ENCODE measurements at places on chromosomes 6 and 20.
A peak's percentile ranks its signal among the peaks of the same experiment; 100 is the strongest.

GRCh38 chr6:40819182-40819834, 219.7 kb downstream of the UNC5CL start:
- no peak for DNase-seq

GRCh38 chr6:155414049-155414448, 41.6 kb downstream of the NOX3 start:
- no peak for DNase-seq

DNA sequence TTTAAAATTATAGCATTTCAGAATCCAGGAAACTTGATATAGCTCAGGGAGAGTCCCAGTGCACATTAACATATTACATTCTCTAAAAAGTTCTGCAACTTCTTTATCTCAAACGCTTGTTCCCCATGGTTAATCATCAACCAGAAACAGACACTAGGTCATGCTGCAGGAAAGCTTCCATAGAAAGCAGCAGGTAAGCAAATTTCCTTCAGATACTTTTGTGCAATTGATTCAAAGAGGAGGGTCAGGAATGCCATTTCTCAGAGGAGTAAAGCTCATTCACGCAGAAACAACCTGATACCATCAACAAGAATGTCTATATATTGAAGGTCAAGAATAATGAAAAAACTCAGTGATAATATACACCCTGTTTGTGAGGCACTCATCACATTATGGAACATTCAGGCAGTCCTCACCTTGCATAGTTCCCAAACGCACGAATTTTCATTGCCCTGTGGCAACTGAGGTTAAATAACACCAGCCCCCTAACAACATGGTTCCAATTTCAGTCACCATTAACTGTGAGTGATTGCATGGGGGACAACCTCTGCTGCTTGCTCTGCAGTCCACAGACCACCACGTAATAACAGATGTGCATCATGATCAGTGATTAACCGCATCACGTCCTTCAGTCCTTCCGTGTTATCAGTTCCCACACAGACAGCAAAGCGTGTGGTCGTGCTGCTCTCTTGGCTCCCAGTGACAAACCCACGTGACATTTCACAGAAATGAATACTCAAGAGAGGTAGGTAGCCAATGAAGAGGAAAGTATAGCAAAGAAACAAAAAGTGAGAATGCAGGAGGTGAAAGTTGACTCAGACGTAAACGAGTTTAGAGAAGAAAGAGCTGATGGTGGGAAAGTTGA, 95.7 kb downstream of the LY86 start:
- no peak for DNase-seq

GRCh38 chr6:98260382-98260781, 574.0 kb upstream of the POU3F2 start:
- DNase-seq: no peak

DNA sequence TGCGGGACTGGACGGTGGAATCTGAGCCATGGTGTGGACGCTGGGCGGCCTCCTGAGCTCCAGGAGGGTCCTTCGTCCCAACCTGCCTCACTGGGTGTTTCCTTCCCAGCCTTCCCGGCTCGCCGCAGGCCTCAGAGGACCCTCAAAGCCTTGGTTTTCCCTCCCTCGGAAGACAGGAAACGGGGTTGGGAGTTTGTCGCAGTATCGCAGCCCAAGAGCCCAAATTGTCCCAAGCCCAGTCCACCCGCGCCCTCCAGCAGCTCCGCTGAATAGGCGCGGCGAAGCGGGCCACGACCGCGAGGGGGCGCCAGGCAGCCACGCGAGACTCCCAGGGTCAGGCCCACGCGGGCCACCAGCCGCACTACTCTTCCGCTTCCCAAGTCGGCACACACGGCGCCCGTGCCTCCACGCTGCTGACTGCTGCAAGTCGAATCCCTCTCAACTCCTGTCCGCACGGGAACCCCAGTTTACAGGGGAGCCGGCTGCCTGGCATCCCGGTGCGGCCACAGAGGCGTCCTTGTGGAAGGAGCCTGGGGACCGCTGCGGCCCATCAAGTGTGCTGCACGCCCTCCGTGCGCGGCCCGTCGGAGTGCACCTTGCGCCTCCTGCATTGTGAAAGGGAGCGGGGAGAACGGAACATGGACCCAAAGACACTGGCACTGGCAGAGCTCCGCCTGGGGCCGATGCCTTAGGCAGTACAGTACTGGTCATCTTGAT, 40.4 kb upstream of the HMGA1 start:
- DNase-seq: peak; percentile 71

DNA sequence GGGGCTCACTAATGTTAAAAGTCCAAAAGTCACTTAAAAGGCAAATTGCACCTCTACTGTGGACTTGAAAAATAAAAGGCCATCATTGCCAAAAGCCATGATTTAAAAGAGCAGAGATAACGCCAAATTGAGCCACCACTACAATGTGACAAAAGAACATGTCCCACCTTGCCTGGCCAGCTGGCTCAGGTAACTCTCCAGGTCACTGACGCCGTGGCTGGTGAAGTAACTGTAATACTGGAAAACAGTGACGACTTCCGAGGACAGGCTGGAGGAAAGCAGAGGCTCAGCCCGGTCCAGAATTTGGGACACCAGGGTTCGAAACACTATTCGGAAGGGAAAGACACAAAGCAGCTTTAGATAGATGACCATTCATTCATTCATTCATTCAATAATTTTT, 29.3 kb upstream of the ARMH2 start:
- no peak for DNase-seq

DNA sequence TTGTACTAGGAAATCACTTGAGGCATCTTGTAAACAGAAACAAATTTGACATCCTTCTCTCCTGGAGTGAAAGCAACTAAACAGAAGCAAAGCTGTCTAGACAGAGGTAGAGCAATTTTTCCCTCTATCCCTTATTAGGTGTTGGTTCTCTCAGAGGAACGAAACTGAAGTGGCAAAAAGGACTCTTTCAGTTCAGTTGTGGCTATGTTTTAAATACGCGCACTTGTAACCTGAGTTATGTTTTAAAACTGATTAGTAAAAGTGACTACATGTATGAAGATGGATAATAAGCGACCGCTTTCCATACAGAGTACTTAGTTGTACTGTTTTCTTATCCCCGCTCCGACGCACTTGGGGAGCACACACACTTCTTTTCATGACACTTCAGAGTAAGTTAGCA, 551.0 kb downstream of the PHF3 start:
- DNase-seq: no peak

DNA sequence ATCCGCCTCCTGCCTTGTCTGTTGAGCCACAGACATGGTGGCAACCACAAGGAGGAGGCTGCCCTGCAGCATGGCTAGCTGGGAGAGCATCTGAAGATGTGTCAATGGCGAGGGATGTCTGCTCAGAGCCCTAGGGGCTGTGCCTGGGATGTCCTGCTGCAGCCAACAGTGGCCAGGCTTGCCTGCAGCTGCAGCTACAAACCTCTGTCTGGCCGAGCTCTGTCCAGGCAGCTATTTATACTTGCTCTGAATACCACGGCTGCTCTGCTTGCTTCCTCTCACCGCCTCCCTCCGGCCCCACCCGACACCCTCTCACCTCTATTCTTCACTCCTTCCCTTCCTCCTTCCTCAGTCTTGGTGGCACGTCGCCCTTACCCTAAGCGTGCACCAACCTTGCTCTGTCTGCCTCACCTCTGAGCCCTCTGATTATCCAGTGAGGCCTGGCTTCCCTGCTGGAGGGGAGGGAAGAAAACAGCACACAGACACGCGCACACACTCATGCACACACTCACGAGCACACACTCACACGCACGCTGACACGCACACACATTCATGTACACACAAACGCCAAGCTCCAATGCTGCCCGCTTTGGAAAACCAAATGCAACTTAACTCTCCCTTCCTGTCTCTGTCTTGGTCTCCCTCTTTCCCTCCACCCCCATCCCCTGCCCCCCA, at the start of gene ANGPT4:
ANGPT4 (minus strand) TSS at position 210 of the 675 bp plus-strand sequence; CDS start at position 90, 120 bp downstream.
- DNase-seq: no peak

- no peak for DNase-seq
Measured at GRCh38 chr6:3414327-3415081, 42.3 kb downstream of the SLC22A23 start.

- DNase-seq: no peak
Measured at GRCh38 chr20:22626496-22626895, 42.1 kb upstream of the FOXA2 start.

DNA sequence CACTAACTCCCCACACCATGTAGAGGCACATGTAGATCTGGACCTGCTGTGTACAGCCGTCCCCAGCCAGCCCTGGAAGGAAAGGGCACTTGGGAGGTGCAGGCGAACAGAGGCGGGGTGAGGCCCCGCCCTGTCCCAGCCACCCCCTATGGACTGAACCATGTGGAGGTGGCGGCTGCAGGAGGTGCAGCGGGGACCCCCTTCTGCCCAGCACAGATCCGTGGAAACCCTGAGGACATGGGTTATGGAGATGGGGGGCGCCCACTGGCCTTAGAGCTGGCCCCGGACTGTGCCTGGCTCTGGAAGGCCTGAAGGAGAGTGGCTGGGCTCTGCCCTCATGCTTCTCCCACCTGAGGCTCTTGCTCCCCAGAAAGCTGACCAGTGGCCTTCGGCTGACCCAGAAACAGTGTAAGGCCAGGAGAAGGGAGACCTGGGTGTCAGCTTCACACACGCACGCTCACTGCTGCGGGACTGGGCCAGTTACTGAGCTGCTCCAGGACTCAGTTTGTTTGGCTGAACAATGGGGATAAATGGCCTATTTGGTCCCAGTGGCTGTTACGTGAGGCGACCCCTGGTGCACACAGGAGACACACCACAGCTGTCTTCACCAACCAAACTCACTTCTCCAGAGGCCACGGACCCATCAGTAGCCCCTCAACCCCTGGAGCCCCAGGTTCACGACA, 87.2 kb downstream of the GINS1 start:
- DNase-seq: no peak

DNA sequence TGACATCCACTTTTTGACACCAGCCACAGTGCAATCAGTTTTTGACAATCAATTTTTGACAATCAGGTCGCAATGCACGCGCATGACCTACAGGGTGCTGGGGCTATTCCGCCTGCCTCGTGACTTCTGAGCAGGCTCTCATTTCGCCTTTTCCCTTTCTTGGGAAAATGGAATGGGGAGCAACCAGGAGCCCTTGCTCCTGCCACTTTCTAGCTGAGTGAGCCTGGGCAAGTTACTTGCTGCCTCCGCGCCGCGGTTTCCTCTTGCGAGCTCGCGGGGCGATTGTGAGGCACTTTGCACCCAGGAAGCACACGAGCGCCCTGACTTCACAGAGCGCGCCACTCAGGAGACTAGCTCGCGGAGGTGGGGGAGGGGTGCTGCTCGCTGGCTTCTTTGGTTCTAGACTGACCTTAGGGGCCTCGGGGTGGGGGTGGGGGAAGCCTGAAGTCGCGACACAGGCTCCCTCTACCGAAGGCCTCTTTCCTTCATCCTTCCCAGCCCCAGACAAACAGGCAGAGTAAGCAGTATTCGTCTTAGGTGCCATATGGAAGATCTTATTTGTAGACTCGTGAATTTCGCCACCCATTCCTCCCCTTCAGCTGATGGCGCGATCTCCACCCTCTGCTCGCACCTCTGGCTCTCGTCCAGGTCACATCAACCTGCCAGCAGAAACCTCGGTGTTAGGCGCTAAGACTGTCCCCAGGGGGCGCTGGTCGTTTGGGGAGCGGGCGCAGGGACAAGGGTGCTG, 4.6 kb downstream of the TP53TG5 start:
- peak; percentile 94 for DNase-seq

DNA sequence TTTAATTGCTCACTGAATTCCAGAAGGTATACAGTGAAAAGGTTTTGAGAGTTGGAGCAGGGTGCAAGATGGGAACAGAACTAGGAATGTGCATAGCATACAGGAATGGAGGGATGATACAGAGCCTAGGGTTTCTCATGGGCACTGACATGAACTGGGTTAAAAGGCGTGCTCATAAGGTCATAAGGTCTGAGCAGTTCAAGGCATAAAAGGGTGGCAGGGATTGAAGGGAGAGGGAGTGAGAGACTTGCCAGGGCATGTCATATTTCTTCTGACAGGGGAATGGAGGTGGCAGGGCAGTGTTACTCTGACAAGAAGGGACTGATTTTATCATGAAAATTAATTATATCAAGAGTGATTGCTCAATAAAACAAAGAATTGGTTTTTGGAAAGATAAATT, 4.7 kb downstream of the MLIP start:
- no peak for DNase-seq

DNA sequence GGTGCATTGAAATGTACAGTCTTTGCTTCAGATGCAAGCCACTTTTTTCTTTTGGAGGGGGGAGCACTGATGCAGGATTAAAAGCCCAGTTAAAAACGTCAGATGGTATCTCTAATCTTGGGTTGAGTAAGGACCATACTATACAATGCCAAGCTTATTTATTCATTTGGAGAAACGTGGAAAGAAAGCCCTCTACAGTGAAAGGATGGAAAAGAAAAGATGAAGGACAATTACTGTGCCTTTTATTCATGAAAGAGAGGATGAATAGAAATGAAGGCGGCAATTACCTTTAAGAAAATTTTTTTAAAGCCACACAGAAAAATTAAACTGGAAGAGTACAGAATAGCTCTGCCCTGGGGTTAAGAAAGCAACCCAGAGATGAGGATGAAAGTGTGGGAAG, 2.7 kb downstream of the B3GAT2 start:
- no peak for DNase-seq

- DNase-seq: no peak
Measured at GRCh38 chr6:100267721-100268123, 197.0 kb downstream of the SIM1 start.

GRCh38 chr6:11601776-11602605, 64.4 kb downstream of the TMEM170B start:
- no peak for DNase-seq

GRCh38 chr6:108557494-108558371, 3.0 kb upstream of the FOXO3 start:
- no peak for DNase-seq

GRCh38 chr6:149347067-149347466, 29.6 kb downstream of the TAB2 start:
- DNase-seq: no peak

GRCh38 chr6:6875818-6876470, 231.8 kb upstream of the RREB1 start:
- DNase-seq: no peak

DNA sequence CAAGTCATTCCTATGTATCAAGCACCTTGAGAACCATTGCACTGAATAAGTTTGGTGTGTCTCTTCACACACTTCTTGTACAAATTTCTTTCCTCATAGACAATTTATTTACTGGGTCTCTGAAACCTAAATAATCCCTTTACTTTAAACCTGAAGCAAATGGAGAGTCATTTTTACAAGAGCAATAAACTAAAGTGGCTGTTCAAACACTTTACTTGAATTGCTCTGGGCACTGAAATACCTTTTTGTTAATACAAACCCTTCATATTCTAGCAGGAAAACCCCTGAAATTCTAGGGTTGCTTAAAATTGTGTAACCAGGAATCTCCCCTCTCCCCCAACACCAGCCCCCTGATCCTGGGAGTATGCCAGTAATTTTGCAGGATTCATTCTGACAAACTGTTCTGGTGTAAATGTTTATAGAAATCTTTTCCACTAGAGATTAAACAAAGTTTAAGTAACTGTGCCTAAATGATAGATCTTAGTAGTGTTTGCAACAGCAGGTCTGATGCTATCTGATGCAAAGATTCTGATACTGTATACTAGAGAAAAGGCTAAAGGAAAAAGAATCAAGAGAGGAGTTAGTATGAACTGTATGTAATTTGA, 13.4 kb downstream of the RSPO3 start:
- DNase-seq: no peak

GRCh38 chr6:56104591-56104990, 142.8 kb downstream of the COL21A1 start:
- no peak for DNase-seq

- DNase-seq: no peak
Measured at GRCh38 chr20:50372770-50373088, 137.5 kb upstream of the PTPN1 start.

GRCh38 chr20:1637755-1638154, 17.9 kb upstream of the SIRPB1 start:
- no peak for DNase-seq

- DNase-seq: no peak
Measured at GRCh38 chr6:34391786-34392496, 528 bp downstream of the NUDT3 start.
